ENCODE measurements at places on chromosomes 1 and 21.

DNA sequence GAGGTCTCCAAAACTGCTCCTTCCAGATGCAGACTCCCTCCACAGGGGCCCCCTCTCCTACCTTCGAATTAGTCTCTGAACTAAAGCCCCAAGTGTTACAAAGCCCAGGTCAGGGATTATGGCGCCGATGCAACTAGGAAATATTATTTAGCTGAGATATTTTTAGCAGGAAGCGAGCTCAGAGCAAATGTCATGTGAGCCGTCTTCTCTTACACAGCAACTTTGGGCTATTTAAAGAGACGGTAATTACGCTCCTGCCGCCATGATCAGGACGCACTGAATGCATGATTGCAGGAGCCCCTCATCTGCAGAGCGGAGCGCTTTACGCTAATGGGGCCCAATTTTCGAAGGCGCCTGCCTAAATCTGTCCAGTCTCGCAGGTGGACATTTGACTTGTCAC is 55.3 kb upstream of the TARDBP start:
- DNase-seq = no peak

DNA sequence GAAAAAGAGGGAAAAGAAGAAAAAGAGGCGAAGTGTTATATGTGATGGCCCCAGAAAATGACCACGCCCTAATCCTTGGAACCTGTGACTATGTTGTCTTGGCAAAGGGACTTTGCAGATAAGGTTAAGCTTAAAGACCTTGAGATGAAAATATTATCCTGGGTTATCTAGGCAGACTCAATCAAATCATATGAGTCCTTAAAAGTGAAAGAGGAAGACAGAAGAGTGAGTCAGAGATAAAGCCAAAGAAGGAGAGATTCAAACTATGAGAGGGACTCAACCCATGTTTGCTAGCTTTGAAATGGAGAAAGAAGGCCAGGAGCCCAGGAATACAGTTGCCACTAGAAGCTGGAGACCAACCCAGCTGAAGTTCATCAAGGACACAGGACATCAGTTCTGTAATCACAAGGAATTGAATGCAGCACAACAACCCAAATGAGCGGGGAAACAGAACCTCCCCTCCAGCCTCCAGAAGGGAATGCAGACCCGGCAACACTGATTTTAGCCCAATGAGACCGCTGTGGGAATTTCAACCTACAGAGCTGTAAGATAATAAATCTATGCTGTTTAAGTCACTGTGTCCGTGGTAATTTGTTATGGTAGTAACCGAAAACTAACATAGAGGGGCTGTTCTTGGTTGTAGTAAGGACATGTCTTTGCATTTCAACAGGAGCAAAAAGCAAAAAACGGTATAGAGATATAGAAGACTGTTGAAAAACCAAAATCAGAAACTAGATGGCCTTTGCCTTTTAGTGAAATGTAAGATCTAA is 4.2 kb upstream of the RGS8 start:
- no peak for DNase-seq

- DNase-seq = no peak
Measured at GRCh38 chr1:151581921-151582320, 29.9 kb upstream of the SNX27 start.

- DNase-seq = no peak
Measured at GRCh38 chr21:36509973-36510664, 30.2 kb upstream of the CLDN14 start.

- peak; percentile 61 for DNase-seq
Measured at GRCh38 chr1:1540090-1540817, at the start of gene TMEM240. Gene TMEM240 (minus strand): TSS chr1:1540624. CDS start chr1:1540346, 278 bp downstream.

GRCh38 chr1:109942434-109942833 is 31.8 kb downstream of the CSF1 start:
- DNase-seq = no peak

DNA sequence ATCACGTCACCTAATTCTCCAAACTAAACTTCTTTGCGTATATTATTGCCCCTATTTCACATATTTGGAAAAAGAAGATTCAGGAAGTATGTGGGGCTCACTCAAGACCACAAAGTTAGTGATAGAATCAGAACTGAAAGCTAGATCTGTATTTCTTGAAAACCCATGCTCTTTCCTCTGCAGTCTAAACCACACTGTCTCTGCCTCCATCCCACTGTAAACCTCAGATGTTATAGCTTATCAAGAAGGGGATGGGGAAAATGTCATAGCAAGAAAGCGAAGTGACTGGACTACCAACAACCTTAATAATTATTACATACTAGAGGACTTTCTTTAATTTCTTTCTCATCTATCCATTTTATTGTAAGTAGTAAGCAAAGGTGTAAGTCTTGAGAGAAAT is 257.7 kb upstream of the SGIP1 start:
- DNase-seq = peak; percentile 60

- no peak for DNase-seq
Measured at GRCh38 chr1:167538657-167539056, 14.9 kb downstream of the CREG1 start.

GRCh38 chr1:61293986-61294504 is 211.7 kb downstream of the NFIA start:
- DNase-seq = no peak

GRCh38 chr1:110850627-110851026 is 22.3 kb upstream of the CD53 start:
- DNase-seq = no peak

DNA sequence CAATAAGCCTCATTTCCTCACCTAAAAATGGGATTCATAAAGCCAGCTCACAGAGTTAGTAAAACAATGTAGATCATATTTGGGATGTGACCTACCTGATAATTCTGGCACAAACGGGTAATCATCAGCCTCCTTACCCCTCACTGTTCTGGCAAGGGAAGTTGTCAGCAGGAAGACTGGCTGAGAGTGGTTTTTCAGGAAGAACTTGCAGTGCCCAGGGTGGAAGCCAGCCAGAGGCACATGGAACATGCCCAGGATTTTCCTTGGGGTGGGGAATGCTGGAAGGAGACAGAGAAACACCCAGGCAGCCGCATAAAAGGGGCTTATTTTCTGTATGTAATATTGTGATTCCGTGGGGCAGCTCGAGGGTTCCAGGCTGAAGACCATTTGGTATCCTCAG is 7.7 kb upstream of the SLC5A9 start:
- DNase-seq = no peak

DNA sequence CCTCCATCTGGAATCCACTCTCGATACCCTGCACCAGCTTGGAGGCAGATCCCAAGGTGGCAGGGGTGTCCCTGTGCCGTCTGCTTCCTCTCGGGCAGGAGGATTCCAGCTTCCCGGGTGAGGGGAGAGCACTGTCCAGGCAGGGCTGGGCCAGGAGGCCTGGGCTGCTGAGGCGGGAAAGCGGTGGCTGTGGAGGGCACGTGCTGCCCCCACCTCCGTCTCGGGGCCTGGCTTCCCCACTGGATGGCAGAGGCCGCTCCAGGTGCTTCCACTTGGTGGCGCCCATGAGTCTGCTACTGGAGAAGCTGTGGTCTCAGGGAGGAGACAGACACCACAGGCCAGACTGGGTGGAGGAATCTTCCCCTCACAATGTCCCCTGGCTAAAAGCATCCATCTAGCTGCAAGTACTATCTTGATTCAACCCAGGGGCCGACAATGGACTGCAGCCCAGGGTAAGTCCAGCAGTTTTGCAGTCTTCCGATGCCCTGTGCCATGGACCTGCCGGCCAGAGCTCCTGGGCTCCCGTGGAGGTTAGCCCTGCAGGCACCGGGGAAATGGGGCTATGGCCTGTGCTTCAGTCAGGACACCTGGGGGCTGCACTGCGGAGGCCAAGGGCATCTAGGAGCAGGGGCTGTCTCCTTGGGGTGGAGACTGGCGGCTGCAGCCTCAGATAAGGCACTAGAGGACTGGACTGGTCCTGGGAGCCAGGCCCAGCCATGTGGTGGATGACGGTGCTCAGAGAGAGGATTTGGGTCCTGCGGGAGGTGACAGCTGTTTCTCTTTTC is 41.3 kb upstream of the EIF4G3 start:
- peak; percentile 35 for DNase-seq

- no peak for DNase-seq
Measured at GRCh38 chr21:42797522-42797921, 81.8 kb downstream of the WDR4 start.

- no peak for DNase-seq
Measured at GRCh38 chr1:5265438-5266075, 611.1 kb downstream of the AJAP1 start.

DNA sequence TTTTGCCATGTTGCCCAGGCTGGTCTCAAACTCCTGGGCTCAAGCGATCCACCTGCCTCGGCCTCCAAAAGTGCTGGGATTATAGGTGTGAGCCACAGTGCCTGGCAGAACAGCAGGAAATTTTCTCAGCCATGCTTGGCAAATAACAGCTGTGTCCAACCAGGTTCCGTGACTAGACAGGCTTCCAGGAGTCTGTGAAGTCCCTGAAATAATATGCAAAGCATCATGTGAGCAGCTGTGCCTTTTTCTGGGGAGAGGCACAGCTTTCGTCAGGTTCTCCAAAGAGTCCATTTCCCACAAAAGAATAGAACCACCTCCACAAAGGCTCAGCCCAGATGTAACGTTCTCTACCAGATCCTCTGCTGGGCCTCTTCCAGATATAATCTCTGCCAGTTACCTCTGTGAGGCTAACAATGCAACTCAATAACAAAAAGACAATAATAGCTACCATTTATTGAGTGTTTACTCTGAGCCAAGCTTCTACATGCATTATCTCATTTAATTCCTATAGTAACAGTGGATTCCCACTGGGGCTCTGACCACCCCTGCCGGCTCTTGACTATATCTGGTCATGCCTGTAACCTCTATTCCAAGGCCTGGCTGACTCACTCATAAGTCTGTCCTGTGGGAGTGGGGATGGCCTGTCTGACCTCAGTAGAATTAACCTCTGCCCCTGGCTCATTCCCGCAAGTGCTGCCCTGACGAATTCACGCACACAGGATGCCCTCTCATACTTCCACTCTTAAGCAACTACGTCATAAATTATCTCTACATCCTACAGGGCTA is 4.0 kb upstream of the NKAIN1 start:
- DNase-seq = no peak

DNA sequence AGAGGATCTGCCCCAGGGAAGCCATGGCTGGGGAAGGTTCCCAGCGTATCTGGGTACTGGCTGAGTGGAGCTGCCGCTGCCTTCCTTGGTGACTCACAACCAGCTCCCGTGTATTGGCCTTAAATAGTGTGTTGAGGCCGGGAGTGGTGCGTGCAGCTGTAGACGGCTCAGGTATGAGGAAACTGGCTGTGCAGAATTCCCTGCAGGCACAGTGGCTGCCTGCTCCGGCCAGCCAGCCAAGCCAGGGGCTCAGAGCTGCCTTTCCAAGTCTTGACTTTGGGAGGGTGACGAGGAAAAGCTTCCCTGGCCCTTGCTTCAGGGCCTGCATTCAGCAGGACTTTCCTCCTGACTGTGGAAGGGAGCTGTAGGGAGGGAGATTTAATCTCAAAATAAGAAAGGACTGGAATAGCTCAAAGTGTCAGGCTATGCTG is at the start of gene VTCN1:
Gene VTCN1 (minus strand): TSS at position 97 of the 431 bp plus-strand sequence. CDS start 72 bp downstream, at position 25.
- DNase-seq = no peak

DNA sequence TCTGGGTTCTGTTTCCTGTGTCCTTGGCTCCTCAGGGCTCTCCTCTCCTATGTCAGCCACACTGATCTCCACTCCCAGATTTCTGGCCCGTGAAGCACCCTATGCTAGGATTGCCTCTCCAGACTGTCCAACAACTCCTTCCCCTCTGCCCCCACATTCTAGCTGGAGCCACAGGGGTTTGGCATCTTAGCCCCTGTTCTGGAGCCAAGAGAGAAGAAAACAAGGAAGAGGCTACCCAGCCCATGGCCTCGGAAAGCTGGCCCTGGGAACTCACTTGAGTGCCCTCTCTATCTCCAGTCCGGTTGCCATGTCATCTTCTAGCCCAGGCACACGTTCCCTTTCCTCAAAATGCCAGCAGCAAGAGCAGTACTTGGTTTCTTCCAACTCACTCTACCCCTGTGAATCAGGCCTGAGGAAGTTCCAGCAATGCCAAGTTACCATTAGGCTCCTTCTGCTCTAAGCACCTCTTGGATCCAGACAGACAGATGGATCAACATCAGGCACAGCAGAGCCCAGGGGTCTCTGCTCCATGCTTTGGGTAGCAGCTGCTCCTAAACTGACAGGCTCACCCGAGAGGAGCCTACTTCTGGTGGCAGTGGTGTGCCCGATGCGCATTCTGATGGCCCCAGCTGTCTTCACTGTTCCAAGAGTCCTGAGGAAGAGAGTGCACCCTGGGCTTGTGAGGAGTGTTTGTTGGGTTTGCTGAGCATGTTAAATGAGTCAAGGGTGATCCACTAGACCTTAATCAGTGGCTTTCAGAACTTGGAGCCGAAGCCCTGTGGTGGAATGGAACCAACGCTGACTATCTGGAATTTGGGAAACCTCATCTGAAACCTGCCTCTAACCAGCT is 11.6 kb upstream of the GPR61 start:
- DNase-seq = no peak

DNA sequence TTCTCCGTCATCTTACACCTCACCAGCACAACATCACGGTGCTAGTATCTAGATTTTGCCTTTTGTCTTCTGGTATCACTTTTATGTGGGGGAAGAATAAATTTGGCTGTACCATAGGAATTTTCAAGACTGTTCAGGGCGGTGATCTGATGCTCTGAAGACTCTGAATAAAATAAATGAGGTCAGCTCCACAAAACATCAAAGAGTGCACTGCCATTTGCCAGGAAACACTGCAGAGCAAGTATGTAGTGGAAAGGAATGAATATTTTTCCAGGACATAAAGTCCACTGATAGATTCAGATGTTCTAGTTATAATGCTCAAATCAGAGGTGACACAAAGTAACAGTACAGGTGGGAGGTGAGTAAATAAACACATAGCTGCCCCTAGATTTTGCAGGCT is 56.3 kb downstream of the ZP4 start:
- DNase-seq = no peak

- DNase-seq = no peak
Measured at GRCh38 chr1:167404161-167404888, 114.0 kb downstream of the CD247 start.

DNA sequence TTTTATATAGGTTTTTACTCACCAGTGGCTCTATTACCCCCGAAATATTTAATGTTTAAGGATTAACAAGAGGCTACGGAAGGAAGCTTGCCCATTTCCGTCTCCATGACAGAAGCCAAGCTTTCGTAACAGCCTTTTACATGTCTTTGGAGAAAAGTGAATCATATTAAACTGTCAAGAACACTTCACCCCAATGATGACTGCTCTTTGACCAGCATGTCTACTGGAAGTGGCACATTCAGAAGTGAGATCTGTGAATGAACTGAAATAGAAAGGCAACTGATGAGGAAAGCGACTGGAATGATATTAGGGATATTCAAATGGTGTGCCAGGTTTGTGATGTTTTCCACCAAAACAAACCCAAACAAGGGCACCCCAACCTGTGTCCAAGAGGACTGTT is 8.5 kb upstream of the PRDM15 start:
- DNase-seq = no peak

DNA sequence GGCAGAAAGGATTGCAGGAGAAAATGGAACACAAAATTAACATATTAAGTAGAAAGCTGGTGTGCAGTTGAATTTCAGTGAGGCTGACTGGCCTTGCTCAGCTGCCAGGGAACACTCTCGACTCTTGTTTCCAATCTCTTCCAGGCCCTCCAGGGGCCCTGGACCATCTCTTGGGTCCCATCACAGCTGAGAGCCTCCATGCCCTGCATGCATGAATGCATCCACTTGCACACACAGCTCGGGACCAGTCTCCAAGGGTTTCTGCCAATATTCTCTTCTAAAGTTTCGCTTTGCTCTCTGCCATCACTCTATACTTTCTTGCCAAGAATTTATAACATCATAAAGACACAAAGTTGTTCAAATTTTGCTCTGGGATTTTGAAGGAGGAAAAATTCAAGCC is 200.3 kb downstream of the DSCAM start:
- no peak for DNase-seq

Measured in CD4-positive, alpha-beta T cell treated with Interleukin-10 for 1 hour (primary cell).